ENCODE measurements at places on chromosomes 12 and 14. TPM values are rescaled to one million over a fixed set of nuclear protein-coding genes. Genes with fewer than 3 reads are reported as not detected.

Gene ANKRD33
- total RNA-seq = not detected

Gene ASCL4
- not detected for total RNA-seq

Gene ESRRB
- not detected for total RNA-seq

Gene MSI1
- total RNA-seq = not detected

Gene HRK
- total RNA-seq = not detected

Gene LYZ
- total RNA-seq = not detected

Gene CD4
- not detected for total RNA-seq

Gene DICER1
- 38.8 TPM for total RNA-seq

Gene GPRC5D
- not detected for total RNA-seq

Measured in HFFc6 (cell line).